CD4-positive, alpha-beta T cell treated with Interleukin-2 at 100 ng/mL for 4 hours (primary cell): ENCODE measurements at places on chromosomes 5 and 9.

GRCh38 chr5:88092358-88092757 lies 176.3 kb downstream of the TMEM161B start:
- DNase-seq: no peak

GRCh38 chr5:180785121-180785781 lies 17.4 kb downstream of the MGAT1 start:
- DNase-seq: no peak

DNA sequence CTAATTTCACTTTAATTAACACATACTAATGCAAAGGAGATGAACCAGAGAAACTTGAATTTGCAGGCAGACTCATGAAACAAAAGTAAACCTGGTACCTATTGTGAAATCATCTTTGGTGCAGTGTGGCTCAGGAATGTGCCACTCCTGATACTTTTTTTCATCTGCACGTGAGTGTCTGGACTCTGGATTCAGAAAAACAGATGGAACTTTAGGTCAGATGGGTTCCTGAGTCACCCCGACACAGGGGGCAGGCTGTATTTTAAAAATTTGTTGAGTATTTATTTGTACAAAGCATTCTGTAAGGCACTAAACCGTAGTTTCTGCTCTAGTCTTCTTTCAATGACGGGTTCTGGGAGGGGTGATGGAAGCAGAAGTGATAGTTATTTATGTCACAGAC lies 52.2 kb upstream of the TUT7 start:
- no peak for DNase-seq

- no peak for DNase-seq
These were observed 18.1 kb downstream of the MYMK start for GRCh38 chr9:133506653-133507038.

DNA sequence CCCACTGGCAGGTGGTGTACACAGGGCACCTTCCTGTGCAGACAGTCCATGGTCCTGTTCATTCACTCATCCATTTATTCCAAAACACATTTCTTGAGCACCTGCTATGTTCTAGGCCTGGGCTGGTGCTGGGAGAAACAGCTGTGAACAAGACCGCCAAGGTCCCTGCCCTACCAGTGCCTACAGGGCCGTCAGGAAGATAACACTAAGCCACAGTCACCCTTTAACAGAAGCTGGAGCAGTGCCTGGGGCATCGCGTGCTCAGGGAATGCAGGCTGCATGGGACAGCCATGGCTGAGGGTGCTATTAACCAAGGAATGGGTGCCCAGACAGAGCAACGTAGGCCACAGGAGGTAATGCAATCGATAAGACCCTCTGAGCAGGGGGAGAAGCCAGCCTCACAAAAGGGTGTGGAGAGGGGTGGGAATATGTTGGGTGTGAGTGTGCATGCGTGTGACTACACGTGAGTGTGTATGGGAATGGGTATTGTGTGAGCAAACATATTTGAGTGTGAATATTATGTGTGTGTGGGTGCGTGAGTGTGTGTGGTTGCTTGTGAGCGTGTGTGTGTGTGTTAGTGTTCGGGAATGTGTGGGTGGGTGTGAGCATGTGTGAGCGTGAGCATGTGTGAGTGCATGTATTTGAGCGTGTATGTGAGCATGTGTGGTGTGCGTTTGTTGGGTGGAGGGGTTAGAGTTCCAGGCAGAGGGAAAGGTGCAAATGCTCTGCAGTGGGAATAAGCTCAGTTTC lies 19.1 kb downstream of the DUSP1 start:
- DNase-seq: no peak

DNA sequence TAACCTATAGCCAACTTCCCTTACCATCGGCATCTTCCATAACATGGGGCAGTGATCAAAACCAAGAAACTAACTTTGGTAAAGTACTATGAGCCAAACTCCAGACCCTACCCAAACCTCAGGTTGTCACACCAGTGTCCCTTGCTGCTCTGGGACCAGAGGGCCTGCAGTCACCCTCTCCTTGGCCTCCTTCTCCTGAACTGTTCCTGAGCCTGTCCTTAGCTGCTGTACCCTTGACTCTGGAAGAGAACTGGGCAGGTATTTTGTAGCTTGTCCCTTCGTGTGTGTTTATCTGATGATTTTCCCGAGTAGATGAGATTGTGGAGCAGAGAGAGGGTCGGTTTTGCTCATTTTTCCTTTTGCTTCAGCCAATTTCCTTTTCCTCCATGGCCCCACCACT lies 240.4 kb downstream of the SYK start:
- no peak for DNase-seq

- peak; percentile 37 for DNase-seq
These were observed 809 bp downstream of the SLC44A1 start for GRCh38 chr9:105245029-105245890.

DNA sequence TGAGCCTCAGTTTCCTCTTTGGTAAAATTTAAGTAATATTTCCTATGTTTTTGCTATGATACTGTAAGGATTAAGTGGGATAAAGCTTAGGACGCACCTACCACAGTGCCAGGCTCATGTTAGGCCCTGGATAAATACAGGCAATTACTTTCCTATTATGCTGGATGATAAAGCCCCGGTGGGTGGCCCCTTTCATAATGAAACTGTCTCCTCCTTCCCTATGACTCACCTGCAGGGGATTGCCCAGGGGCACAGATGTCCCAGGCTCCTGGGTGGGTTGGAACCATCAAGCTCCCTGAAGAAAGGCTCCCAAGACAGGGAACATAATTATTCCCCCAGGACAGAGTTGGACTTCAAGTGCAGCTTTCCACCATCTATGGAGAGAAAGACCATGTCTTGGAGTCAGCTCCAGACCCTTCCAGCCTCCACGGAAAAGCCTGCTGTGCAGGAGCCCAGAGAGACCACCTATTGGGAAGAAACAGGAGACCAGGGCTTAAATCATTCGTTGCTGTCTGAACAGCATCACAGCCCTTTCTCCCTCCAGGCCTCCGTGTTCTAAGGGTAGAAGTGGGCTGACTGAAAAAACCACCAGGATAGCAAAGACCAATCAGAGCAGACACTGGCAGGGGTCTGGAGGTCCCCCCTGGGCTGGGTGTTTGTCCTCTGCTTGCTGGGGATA lies 43.2 kb upstream of the FOXE1 start:
- DNase-seq: no peak

- no peak for DNase-seq
These were observed 586.4 kb downstream of the TAF11L14 start for GRCh38 chr5:18220631-18221030.

DNA sequence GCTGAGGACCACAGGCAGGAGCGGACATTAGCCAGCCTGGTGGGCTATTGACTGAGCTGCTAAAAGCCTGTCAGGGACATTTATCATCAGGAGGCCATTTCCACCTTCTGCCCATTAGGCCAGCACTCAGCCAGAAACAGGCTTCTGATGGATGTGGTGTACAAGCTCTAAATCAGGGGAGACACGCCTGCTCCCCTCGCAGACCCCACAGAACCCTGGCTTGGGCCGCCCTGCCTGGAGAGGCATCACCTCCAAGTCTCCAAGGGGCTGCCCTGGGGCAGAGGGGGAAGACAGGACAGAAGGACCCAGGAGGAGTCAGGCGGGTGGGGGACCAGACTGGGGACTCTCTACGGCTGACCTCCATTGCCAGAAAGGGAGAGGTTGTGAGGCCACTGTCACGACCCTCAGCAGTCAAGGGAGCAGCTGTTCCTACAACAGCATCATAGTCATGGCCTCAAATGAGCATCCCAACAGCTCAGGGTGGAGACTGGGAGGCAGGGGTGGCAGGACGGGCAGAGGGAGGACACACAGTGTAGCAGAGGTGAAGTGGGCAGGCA lies 24.0 kb upstream of the TRIM14 start:
- no peak for DNase-seq

GRCh38 chr9:87678650-87679355 lies 47.1 kb upstream of the CTSL start:
- DNase-seq: peak; percentile 36

DNA sequence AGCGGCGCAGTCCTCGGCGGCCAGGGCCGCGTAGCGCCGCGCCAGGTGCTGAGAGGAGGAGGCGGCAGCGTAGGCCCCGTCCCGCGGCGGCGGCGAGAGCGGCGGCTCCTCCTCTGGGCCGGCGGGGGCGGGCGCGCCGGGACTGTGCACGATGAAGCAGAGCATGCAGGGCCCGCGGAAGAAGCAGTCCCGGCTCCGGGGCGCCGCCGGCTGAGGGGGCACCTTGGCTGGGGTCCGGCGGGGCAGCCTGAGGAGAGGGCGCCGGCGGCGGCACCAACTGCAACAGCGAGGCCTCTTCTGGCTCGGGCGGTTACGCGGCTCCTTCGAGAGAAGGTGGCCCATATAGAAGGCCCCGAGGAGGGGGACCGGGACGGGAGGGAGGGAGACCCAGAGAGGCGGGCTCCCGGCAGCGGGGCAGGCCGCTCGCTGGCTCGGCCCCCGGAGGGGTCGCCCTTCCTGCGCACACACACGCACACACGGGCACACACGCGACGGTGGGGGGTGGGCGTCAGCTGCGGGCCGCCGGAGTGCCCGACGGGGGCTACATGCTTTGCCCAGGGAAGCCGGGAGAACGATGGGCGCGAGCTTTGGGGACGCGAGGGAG lies 446 bp downstream of the FBXL17 start:
- peak; percentile 80 for DNase-seq

DNA sequence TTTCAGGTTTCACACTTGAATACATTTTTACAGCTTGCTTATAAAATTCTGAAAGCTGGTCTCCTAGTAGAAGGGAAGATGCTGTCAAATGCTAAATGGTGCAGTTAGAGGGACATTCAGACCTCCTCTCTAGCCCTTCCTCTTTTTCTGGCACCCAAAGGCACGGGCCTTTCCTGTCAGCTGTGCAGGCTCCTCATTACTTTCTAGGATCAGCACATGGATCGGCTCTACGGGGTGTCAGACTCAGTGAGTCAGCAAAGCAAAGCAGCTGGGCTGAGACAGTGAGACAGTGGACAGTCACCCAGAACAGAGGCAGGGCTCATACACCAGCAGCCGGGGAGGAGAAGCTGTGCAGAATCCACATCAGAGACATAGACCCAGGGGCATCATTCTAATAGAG lies 80.0 kb upstream of the TNC start:
- DNase-seq: no peak
